ENCODE measurements at places on chromosomes 12 and 14. TPM values are rescaled to one million over a fixed set of nuclear protein-coding genes. Genes with fewer than 3 reads are reported as not detected.

The PRH2 gene
- not detected for total RNA-seq

DNA sequence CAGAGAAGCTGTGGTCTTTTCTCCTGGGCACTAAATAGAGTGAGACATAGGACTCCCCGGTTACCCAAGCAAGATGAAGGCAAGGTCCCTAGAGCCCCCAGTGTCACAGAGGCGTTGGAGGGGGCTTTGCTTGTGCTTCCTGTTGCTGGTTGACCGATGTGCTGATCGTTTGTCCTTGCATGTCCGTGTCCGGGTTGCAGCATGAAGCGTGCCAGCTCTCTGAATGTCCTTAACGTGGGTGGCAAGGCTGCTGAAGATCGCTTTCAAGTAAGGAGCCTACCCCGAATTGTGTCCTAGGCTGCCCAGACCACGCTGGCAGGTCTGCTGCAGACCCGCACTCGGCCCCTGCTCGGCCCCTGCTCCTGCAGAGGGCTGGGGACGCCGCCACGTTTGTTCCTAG lies 23.1 kb downstream of the XRCC3 start:
- no peak for DNase-seq

DNA sequence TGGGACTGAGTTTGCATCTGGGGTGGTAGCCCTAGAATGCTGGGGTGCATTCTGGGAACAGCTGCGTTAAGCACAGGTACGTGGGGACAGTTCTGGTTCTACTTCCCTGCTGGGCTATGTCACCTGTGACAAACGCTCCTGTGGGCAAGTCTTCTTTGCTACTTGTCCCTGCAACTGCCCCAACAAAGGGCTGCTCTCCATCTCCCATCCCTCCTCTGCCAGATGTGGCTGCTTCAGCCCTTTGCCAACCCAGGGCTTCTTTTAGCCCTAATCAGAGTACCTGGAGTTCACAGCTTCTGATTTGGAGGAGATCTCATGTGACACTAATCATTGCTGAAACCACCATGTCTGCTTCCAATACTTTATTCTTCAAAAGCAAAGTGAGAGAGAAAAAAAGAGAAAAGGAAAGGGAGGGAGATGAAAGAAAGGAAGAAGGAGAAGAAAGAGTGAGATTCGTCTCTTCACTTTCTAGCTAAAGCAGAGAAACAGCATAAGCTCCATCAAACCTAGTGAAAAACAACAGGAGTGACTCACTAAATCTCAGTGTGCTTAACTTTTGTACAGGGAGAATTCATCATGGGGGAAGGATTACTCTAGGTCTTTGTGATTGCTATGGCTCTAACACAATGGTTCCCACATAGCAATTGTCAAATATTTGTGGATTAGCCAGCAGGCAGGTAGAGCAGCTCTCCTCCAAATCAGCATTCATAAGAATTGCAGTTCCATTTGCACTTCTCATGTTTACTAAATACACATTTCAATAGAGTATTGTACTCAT lies 174.8 kb downstream of the LRIG3 start:
- DNase-seq = no peak

- DNase-seq = no peak
Measured at GRCh38 chr12:72304751-72305150, 32.6 kb downstream of the TRHDE start.

GRCh38 chr12:29640589-29641345 lies 143.0 kb downstream of the TMTC1 start:
- DNase-seq = no peak
